SHP77 (cell line): ENCODE measurements at places on chromosomes 5 and 9.

GRCh38 chr5:101418713-101419118 lies 515.6 kb upstream of the ST8SIA4 start:
- DNase-seq = no peak

GRCh38 chr5:72412283-72413055 lies 92.3 kb downstream of the PTCD2 start:
- DNase-seq = no peak

DNA sequence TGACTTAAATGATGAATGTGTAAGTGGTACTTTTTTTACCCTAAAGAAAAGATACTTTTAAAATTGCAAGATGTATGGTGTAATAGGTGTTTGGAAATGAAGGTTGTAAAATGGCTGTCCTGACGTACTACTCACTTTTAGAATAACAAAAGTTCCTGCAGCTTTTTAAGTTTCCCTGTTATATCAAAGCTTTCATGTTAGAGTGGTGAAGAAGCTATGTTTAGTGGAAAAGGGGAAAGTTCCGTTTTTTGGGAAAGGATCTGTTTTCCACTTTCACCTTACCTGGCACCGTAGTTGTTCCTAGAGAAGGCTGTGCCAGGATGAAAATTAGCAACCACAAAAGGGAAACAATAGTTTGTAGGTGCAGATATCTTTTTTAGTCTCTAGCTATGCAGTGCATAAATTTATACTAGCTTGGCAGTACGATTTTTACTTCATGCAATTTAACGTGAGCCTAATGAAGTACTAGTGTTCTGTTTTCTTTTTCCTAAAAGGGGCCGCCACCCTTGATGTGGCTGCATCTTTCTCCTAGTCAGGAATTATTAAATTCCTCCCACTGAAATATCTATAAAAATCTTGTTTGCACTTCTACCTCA lies 1.3 kb downstream of the TNPO1 start:
- DNase-seq = no peak

- DNase-seq = peak; percentile 45
Measured at GRCh38 chr5:82351754-82352145, 73.6 kb upstream of the RPS23 start.

- no peak for DNase-seq
Measured at GRCh38 chr9:103789686-103790085, 304.4 kb upstream of the SMC2 start.

GRCh38 chr5:149888280-149888679 lies 56.3 kb downstream of the PDE6A start:
- DNase-seq = no peak

- DNase-seq = no peak
Measured at GRCh38 chr5:66848749-66849641, 252.8 kb downstream of the MAST4 start.

- DNase-seq = no peak
Measured at GRCh38 chr5:665541-665955, 27.6 kb downstream of the TPPP start.

- DNase-seq = no peak
Measured at GRCh38 chr5:59716029-59716428, 177.5 kb downstream of the PDE4D start.

GRCh38 chr9:131098391-131099101 lies 2.2 kb downstream of the AIF1L start:
- DNase-seq = no peak

DNA sequence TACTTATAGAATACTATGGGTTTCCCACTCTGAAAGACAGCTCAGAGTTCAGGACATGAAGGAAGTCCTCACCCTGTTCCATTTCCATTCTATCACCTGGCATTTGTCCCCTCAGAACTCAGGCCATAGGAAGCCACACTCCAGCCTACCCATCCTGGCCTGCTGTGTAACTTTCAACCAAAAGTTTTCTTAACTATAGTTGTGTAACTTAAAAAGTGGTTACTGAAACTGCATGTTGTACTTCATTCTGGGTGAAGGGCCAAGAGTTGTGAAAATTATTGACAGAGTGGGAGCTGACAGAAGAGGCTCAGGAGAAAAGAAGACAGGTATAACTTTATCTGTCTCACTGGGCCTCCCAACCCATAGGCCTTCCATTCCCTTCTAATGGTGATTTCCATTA lies 212.5 kb downstream of the RAB3C start:
- no peak for DNase-seq

GRCh38 chr5:125654392-125654791 lies 768.8 kb upstream of the GRAMD2B start:
- DNase-seq = no peak

DNA sequence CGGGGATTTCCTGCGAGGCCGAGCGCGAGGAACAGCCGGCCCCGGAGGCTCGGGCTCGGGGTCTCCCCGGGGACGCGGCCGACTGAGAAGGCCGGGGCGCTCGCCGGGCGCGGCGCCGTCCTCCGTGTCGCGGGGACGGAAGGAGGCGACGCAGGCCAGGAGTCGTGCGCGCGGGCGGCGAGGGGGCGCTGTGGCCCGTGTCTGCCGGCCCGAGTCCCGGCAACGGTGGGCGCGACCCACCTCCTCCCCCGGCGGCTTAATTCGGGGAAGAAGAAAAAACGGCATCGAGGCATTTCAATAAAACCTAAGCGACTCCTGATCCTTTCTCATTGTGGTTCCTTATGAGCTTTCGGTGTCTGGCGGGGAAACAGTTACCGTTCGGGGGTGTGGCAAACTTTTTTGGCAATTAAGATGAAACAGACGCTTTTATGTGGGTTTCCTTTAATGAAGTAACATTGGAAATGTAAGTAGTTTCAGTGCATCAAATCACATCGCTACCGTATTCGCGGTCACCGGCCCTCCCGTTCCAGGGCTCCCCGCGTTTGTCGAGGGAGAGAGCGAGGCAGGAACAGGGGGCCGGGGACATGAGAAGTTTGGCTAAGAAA lies 3.7 kb upstream of the IRX2 start:
- no peak for DNase-seq

DNA sequence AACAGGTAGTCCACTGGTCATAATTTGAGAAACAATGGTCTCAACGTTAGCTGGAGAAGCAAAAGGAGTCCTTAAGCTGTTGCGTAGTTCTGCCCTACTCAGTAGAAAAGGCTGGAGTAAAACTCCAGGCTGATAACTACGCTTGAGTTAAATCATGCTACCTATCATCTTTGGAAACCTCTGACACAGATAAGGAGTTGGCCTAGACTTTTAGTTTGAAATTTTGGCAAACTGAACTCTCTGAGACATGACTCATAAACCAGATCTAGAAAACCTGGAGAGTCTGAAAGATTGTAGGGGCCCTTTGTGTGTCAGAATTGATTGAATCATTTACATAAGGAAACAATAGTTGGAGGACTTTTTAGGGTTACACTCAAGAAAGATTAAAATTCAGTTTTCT lies 26.3 kb downstream of the NMUR2 start:
- DNase-seq = no peak

DNA sequence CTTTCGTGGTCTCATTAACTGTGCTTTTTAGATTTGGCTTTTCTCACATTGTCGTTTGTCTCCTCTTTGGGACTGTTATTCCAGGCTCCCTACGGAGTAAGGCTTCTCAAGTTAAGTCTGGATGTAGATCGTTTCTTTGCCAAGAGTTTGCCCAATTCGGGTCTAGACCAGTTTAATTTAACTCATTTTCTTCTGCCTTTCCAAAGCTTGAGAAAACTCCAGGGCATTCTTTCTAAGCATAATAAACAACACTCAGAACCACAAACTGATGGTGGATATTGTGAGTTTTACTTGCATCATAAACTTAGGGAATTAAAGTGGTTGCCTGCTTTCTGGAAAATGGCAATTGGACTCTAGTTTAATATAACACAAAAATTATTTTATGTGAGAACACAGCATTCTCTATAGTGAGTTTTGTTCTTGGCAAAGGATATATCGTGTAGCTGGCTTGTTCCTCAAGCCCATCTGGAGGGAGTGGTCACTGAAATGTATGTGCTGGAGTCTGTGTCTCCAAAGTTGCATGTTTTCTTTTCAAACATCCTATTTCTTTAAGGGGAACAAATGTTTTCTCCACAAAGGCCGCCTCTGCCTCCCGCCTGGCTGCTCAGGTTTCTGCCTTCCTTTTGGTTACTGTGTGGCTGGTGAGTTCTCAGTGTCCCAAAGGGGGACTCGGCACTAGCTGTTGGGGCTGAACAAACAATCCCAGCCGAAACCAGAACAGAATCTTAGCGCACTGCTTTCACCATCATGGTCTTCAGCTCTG lies 211.3 kb upstream of the FBN2 start:
- no peak for DNase-seq

DNA sequence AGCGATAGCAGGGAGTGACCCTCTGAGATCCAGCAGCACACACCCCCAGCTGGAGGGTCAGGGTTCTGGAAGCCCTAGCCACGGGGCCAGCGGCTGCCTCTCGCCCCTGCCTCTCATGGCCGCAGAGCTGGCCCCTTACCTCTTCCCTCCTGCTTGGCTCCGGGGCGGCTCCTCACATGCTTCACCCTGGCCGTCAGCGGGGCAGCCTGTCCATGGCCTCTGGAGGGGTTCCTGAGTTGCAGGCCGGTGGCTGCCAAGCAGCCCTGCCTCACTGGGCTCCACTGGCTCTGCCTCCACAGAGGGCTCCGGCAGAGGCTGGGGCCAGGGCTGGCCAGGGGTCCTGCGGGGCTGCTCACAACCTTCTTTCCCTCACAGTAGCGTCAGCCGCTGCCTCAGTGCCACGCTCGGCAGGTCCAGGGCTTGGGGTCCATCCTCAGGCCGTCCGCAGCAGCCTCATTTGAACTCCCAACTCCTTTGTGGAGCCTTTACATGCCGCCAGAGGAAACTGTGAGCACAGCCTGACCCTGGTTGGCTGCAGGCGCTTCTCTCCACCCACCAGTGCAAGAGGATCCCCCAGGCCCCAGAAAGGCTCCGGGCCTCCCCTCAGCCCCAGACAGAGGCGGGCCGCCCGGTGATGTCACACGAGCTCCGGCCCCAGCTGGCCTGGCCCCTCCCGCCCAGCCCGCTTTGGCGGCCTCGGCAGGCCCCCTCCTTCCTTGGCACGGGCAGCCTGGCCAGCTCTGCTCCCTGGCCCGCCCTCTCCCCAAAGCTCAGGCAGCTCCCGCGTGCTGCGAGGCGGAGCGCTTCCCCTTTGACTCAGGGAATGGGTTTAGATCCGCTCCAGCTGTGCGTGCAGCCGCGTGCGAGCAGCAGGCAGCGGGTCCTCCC lies at the start of gene ANGPTL2:
TSS of gene ANGPTL2 (minus strand) at position 460 of the 888 bp plus-strand sequence. CDS start 13,904 bp downstream, outside the sequence.
- DNase-seq = peak; percentile 70

GRCh38 chr9:20048985-20049384 lies 260.1 kb upstream of the SLC24A2 start:
- DNase-seq = no peak

DNA sequence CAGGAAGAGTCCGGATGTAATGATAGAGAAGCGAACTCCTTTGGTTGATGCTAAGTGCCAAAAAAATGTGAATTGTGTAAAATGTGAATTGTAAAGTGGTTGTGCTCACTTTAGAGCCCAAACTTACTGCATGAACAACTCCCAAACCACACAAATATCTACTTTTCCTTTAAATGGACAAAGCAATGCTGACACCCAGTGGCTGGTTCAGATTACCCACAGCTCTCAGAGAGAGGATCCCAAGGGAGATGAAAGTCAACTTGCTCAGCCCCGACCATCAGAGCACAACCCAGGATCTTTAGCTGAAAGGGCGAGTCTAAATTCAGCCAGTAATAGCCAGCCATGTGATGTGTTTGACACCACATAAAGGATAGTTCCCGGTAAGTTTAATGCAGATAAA lies 133.7 kb downstream of the NMUR2 start:
- peak; percentile 63 for DNase-seq

DNA sequence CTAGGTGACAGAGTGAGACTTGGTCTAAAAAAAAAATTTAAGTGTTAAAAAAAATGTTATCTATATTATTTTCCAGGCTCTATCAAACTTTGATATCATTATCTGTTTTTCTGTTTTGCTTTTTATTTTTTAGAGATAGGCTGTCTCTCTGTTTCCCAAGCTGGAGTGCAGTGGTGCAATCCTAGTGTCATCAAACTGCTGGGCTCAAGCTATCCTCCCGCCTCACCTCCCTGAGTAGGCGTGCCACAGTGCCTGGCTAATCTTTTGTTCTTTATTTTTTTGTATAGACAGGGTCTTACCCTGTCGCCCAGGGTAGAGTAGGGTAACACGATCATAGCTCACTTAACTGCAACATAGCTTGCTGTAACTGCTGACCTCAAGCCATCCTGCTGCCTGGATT lies 14.4 kb downstream of the SEC24A start:
- no peak for DNase-seq

DNA sequence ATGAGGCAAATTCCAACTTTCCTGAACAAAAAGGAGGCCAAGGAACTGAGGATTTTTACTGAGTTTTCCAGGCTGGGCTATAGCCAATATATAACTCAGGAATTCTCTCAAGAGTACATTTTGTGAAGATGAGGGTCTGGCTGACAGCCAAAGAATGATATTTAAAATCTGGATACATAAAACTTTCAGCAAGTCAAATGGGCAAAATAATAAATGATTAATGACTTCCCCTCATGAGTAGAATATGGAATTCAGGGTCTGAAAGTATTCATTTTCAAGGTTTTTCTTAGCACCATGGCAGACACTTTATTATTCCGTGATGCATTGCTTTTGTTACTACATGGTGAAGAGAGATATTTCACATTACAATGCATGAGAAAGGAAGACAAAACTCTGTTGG lies 7.8 kb downstream of the FAM81B start:
- DNase-seq = no peak

DNA sequence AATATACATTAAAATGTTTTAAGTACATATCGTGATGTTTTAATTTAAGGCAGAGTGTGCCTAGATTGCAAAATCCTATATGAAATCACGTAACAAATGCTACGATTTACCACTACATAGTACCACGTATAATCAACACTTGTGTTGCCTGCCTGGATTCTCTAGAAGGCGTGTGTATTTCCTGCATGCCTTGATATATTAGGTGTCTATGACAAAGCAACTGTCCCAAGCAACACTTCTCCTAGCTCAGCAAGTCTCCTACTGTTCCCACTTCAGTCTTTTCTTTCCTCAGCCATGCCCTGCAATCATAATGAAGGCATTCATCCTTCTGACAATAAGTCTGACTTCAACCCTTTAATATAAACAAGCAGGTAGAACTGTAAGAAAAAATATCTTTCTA lies 89.6 kb downstream of the PTPRD start:
- no peak for DNase-seq

DNA sequence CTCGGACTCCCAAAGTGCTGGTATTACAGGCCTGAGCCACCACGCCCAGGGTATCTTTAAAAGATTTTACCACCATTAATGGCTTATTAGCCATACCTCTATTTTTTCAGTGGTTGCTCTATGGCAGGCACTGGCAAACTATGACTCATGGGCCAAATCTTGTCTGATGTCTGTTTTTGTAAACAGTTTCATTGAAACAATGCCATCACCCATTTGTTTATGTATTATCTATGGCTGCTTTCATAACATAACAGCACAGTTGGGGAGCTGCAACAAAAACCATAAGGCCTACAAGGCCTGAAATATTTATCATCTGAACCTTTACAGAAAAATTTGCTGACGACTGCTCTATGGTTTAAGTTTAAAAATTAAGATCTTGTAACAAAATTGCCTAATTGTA lies 66.8 kb downstream of the SLC38A9 start:
- no peak for DNase-seq

DNA sequence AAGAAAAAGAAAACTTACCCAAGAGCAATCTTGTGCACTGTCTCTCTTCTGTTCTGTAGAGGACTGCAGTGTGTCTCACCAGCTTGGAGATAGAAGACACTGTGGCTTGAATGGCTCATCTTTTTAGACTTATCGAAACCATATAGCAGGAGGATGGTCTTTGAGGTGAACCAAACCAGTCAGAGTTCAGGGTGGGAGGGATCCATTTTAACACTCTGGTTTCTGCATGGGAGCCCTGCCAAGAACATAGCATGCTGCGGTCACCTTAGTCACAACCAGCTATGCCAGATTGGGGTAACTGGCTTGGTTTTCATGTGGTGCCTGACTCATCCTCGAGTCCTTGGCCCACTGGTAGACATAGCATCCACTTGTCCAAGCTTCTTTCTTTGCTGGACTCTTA lies 135.1 kb downstream of the PAPPA start:
- no peak for DNase-seq
